EL (cell line): ENCODE measurements at places on chromosomes 3 and 15.

- DNase-seq = no peak
These were observed 115.8 kb upstream of the ARHGEF3 start for GRCh38 chr3:56917361-56918110.

DNA sequence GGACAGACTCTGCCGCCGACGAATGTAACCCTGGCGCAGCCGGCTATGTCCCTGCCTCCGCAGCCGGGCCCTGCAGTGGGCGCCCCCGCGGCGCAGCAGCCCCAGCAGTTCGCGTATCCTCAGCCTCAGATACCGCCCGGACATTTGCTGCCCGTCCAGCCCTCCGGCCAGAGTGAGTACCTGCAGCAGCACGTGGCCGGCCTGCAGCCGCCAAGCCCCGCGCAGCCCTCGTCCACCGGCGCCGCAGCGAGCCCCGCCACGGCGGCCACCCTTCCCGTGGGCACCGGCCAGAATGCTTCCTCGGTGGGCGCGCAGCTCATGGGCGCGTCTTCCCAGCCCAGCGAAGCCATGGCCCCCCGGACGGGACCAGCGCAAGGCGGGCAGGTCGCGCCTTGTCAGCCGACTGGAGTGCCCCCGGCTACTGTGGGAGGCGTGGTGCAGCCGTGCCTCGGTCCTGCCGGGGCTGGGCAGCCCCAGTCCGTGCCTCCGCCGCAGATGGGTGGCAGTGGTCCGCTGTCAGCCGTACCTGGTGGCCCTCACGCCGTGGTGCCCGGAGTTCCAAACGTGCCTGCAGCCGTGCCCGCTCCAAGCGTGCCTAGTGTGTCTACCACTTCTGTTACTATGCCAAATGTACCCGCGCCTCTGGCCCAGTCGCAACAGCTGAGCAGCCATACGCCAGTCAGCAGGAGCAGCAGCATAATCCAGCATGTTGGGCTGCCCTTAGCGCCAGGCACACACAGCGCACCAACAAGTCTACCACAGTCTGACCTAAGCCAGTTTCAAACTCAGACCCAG lies 2.4 kb downstream of the TSC22D2 start:
- DNase-seq = peak; percentile 52

DNA sequence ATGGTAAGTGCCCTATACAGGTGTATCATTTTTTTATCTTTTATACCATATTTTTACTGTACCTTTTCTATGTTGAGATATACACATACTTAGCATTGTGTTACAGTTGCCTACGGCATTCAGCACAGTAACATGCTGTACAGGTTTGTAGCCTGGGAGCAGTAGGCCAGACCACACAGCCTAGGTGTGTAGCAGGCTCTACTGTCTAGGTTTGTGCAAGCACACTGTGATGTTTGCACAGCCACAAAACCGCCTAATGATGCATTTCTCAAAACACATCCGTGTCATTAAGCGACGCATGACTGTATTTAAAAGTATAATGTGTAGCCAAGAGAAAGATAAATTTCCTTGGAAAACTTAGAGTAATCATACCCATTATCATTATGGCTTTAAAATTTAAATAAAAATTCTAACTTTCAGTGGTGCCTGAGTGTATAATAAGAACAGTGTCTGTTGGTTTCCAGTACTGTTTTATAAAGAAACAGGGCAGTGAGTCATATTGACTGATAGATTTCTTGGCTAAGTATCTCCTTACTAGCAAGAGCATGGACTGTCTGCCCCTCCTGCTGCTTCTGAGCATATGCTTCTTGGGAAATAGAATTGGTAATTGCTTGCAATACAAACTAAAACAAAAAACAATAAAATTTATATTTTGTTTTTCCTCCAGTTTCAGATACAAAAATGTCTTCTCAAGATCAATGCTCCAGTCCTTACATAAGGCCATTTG lies 18.3 kb downstream of the CALML4 start:
- DNase-seq = peak; percentile 33

DNA sequence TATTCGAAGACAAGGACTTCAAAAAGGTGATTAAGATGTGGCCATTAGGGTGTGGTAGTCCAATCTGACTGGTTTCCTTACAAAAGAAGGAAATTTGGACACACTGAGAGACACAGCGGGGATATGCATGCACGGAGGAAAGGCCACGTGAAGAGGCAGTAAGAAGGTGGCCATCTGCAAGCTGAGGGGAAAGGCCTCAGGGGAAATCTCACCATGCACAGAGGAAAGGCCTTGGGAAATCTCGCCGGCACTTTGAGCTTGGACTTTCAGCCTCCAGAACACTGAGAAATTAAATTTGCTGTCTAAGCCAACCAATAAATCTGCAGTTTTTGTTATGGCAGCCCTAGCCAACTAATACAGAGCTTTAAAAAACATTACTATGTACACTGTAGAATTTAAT lies 78.8 kb downstream of the DLG1 start:
- no peak for DNase-seq

DNA sequence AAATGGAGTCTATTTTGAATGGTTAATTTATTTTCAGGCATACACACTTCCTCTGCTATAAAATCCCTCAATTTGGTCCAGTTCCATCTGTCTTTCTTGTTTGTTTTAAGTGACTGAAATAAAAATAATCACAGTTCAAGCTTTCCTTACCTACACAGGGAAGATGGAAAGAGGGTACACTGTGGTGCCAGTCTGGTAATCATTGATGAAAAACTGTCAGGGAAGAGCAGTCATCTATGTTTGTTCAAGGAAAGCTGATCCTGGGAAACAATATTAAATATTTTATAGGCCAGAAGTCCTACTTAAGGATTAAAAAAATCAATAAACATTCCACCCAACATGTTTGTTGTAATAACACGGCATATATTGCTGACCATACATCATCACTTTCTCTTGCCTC lies 115.2 kb upstream of the KCNMB2 start:
- no peak for DNase-seq

- no peak for DNase-seq
These were observed 322.6 kb upstream of the NECTIN3 start for GRCh38 chr3:110749006-110749405.

GRCh38 chr3:174495928-174496327 lies 363.2 kb upstream of the NAALADL2 start:
- DNase-seq = no peak

DNA sequence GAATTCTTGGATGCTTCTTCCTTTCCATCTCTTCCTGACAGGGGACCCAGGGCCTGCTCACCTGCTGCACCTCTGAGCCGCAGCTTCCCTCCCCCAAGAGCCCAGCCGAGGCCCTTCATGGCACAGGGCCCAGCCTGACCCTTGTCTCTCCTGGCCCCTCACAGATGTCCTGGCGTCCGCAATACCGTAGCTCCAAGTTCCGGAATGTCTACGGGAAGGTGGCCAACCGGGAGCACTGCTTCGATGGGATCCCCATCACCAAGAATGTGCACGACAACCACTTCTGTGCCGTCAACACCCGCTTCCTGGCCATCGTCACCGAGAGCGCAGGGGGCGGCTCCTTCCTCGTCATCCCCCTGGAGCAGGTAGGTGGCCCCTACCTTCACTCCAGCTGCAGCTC lies 66.2 kb downstream of the CORO2B start:
- no peak for DNase-seq

DNA sequence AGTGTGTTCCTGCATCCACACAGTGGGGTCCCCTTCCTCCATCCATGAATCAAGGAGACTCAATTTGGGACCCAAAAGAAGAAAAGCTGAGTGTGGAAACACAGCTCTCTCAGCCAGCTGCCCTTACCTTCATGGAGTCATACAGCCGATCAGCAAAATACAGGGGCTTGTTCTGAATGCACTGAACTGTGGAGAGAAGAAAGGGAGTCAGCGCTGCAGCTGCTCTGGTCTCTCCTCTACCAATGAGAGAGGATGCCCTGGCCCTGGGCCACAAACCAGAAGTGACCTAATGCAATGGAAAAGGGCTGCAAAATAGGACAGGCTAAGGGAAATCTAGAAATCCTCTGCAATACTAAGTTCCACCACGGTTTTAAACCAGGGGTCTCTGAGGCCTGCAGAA lies 46.7 kb downstream of the ANXA2 start:
- no peak for DNase-seq

DNA sequence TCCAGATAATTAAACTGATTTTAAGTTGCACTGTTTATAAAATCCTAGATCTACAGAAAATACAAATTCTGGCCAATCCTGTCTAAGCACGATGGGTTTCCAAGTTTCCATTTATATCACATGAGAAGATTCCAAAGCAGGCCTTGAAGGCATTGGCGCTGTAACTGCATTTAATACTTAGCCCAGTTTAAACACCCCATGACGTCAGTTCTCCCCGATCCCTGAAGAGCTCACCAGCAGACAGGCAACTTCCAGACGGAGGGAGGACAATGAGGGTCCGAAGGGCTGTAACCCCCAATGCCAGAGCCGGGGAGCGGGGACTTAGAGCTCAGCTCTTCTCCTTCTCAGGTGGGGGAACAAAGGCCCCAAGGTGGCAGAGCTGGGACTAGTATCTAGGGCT lies 117.3 kb downstream of the XXYLT1 start:
- peak; percentile 6 for DNase-seq

DNA sequence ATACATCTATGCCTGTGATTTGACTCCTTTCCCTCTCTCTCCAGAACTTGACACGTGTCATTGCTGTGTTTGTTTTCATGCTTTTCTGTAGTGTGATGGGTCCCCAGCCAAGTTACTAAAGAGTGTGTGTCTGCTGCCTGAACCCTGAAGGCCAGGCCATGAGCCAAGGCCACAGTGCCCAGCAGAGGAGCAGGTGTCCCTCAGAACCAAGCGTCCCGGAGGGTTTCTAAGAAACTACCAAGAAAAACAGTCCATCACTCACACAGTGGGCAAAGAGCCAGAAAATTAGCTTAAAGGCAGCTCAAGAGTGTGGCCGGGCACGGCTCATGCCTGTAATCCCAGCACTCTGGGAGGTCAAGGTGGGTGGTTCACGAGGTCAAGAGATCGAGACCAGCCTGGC lies 35.2 kb downstream of the FBXO45 start:
- no peak for DNase-seq

DNA sequence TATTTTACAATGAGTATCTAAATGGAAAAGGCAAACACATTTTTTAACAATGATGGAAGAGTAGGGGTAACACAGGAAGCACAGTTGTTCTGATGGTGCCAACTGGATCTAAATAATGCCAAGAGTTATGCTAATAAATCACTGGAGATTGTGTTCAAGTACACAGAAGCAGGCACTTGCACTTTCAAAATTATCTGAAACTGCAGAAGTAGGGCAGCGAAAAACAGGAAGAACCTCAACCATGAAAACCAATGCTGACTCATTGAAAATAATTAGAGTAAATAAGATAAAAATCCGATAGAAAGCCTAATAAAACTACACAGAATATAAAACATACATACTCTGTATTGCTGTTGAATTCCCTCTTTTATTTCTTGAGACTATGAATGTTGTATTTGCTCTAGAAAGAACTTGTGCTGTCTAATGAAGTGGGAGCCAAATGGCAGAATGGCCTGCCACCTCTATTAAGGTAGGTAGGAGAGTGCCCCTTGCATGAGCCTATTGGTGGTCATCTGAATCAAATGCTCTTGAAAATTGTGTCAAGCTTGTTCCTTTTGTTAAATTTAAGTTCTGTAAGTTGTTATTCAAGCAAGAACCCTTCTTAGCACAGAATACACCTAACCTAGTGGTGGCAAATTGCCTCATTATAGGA lies 93.7 kb downstream of the ABI3BP start:
- DNase-seq = peak; percentile 16
